Thyroid gland (tissue), 4 donors: ENCODE measurements at places on chromosomes 7 and 10.

- DNase-seq, result peak; percentile 41
Measured at GRCh38 chr10:127117125-127117524, 79.3 kb downstream of the INSYN2A start.

GRCh38 chr10:17227367-17228090 is 512 bp upstream of the VIM start:
- DNase-seq, result no peak

GRCh38 chr7:14449291-14449690 is 453.3 kb downstream of the DGKB start:
- no peak for DNase-seq

GRCh38 chr7:148173369-148173768 is 417.2 kb upstream of the C7orf33 start:
- DNase-seq, result no peak

GRCh38 chr10:49508654-49509053 is 30.3 kb downstream of the ERCC6 start:
- DNase-seq, result no peak

GRCh38 chr7:6615723-6616555 is 529 bp downstream of the ZNF853 start:
- DNase-seq, result peak; percentile 71

DNA sequence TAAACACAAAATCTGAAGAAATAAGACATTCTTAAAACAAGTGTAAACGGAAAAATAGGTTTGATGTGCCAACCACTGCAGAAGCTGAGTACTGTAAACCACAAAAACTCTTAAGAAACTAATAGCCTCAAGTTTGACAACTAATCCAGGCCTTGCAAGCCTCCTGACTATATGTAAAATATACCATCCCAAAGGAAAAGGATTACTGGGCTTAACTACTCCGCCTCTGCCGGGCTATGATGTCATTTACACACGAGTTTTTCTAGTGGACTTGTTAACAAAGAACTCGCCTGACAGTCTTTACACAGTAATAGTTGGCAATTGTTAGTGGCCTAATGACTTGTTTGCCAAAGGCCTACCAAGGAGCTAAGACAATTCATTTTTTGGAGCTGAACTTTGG is 2.1 kb downstream of the KIF5B start:
- no peak for DNase-seq

DNA sequence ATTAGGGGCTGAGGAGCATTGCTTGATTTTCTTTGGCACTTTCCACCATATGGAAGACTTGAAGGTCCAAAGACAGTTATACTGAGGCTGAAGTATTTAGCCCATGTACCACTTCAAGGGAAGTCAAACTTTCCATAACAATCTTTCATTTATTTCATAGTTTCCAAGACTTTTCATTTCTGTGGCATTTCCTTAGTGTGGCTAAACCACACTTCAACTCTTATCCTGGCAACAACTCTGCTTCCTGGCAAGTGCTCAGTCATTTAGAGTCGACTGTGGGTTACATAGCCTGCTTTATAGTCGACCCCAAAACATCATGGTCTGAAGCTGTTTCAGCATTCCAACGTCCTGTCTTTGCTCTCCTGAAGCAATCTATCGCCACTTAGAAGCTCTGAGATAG is 343.0 kb upstream of the SEMA3D start:
- no peak for DNase-seq

DNA sequence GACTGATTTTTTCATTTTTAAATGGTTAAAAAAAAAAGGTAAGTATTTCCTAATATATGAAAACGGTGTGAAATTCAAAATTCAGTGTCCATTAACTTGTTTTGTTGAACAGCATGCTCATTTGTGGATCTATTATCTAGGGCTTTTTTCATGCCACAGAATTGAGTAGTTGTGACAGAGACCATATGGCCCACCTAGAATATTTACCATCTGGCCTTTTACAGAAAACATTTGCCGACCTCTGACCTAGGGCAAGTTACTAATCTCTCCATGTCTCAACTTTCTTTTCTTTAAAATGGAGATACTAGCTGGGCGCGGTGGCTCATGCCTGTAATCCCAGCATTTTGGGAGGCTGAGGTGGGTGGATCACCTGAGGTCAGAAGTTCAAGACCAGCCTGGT is 41.3 kb downstream of the GRK5 start:
- no peak for DNase-seq

GRCh38 chr10:84340187-84340586 is 11.8 kb downstream of the CCSER2 start:
- DNase-seq, result no peak

GRCh38 chr10:63265683-63266235 is 132.6 kb downstream of the NRBF2 start:
- no peak for DNase-seq

DNA sequence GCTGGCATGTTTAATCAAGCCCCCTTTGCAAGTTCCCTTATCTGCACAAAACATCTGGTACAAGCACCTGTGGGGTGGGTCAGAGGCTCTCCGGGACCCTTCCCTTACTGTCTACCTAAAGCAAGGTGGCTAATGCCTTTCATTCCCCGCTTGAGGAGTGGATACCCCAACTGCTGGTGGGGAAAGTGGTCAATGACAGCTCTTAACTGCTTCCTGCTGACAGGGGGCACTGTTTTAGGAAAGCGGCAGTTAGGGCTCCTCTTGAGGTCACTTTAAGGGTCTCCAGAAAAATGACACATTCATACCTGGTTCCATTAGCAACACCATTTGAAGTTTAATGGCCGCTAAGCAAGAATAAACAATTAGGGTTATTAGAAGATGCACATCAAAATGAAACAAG is 761.8 kb upstream of the PHF14 start:
- DNase-seq, result no peak

DNA sequence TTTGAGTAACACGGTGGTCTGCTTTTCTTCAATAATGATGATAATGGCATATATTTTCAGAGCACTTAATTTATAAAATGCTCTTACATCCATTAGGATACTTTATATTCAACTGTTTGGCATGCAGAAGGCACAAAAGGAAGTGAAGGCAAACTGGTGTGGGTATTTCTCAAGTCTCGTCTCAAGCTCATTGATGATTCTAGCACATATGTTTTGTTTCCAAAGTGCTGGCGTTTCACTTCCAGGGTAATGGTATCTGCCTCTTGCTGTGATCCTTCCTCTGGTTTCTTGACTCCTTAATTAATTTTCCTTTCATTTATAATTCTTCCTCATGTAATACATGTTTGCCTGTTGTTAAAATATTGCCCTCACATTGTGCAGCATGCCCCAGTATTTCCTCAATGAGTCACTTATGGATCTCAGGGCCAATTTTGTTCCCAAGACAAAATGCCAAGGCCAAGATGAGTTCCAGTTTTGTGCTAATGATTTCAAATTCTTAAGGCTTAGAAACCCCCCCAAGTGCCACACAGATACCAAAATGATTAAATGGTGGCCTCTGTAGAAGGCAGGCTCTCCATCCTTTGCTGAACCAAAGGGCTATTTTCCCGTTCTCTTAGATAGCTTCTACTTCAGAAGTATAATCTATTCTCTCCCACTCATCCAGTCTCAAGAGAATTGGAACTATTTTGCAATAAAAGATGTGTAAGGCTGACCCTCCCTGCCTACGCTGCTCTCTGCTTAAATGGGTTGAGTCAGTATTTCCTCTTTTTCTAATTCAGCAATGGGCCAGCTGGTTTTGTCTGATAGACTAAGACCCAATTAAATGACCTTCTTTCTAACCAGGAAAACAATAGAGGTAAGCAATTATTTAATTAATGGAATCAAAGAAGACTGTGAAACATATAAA is 171.2 kb downstream of the ZNF365 start:
- DNase-seq, result no peak

DNA sequence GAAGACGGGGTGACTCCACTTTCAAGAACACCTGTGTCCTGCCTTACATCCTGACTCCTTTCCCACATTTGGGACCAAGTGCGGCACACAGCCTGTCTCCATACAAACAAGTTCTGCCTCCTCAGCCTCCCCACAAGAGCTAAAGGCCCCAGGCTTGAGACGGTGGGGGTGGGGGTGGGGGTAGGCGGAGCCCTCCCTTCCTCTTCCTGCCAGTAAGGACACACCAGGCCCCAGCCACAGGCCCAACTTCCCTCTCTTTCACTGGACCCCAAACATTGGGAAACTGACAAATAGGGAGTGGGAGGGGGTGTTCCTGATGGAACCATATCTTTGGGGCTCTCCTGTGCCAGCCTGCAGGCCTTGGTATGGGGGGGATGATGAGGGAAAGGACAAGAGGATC is 4.6 kb downstream of the CDK5 start:
- no peak for DNase-seq

- DNase-seq, result peak; percentile 31
Measured at GRCh38 chr10:23439452-23439960, 631 bp downstream of the OTUD1 start.

- DNase-seq, result no peak
Measured at GRCh38 chr10:121845044-121845784, 82.6 kb downstream of the ATE1 start.

DNA sequence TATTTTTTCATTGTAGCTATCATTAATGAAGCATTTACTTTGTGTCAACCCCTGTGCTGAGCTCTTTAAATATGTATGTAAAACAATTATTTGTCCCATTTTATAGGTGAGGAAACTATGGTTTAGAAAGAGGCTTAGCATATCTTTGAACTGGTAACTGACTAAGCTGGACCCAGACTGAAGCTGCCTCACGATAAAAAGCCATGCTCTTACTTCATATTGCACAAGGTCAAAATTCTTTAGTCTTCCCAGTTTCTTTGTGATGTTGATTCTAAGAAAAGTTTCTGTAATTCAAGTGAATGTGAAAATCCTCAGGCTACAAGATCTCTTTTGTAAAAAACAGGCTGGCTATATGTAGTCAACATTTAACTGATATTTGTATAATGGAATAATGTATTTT is 46.6 kb upstream of the SLC16A12 start:
- no peak for DNase-seq

DNA sequence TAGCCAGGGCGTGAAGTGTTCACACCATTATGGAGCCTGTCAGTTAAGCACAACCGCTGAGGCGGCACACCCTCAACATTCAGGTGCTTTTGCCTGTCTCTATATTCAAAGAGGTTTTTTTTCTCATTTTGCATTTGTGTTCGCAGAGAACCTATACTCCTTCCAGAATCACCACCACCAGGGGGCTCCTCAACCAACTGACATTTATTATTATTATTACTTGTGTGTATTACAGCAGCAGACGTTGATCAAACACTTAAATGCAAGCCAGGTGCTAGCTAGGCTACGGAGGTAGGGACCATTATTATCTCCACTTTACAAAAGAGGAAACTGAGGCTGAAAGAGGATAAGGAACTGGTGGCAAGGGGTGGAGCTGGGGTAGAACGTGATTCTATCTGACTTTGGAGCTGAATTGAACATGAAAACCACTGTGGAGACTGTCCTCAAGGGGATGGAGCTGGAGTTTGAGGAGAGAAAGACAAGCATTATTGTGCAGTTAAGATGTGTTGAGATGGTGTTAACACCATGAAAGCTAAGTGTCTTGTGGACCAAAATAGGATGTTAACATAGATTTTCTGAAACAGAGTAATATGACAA is 133.8 kb upstream of the PLXNA4 start:
- DNase-seq, result peak; percentile 28

GRCh38 chr10:30719832-30720231 is 90.3 kb upstream of the LYZL2 start:
- DNase-seq, result no peak

- DNase-seq, result no peak
Measured at GRCh38 chr10:119395280-119396007, 147.1 kb downstream of the RGS10 start.

DNA sequence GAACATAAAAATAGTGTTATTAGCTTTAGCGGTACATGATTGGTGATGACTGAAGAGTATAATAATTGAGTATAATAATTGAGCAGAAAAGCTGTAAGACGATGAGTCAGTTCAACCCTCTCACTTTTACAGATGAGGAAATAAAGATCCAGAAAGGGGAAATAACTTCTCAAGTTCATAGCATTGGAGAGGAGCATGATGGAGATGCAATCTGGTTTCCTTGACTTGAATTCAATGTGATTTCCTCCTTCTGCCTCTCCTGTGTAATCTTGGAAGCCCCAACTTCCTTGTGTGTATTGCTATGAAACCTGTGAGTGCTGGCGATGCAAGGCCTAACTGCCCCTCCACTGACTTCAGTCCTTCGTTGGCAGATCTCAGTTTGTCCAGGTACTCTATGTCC is 265.1 kb downstream of the LRMDA start:
- DNase-seq, result no peak
